ENCODE measurements at places on chromosomes 7 and 10. TPM values are rescaled to one million over a fixed set of nuclear protein-coding genes. Genes with fewer than 3 reads are reported as not detected.
A peak's percentile ranks its signal among the peaks of the same experiment; 100 is the strongest.

Gene LLCFC1
- total RNA-seq, result not detected

DNA sequence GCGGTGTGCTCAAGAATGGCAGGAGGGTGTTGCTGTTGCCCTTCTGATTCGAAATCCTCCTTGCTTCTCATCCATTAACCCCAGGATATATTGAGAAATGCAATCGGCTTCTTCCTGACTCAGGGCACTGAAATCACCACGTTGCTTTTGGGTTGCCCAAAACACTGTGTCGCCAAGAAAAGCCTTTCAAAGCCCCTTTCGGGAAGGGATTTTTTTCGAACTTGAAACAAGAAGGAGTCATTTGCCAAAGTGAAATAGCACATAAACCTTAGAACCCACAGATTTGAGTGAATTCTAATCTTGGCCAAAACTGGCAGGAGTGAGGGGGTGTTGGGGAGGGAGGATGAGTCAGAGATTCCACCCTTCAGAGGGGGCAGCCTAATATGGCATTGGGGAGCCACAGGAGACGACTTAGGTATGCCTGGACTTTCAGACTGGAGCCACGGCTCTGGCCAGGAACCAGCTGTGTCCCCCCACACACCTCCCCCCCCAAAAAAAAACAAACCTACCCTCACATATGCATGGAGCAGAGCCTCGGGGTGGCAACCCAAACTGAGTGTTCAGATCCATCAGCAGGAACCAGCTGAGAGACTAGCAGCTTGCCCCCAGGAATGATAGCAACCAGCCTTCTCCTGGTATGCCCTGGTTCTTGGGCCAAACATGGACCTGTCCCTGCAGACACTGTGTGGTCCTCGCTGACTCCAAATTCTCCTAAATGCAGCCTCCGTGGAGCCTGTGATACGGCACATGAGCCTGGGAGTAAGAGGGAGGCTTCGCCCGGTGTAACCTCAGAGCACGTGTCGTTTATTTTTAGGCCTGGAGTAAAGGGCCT is 138.4 kb downstream of the FGFR2 start:
- H3K36me3 ChIP-seq, result no peaks in the 10 kb centered on the region
- H3K4me3 ChIP-seq, result no peak overlapping the region
- H3K4me1 ChIP-seq, result peaks cover 32% of the 10 kb centered on the region
- DNase-seq, result peak; percentile 23
- peaks cover 2% of the 10 kb centered on the region for H3K27me3 ChIP-seq

- no peaks in the 10 kb centered on the region for H3K36me3 ChIP-seq
- H3K27ac ChIP-seq, result no peak overlapping the region
- H3K27me3 ChIP-seq, result no peaks in the 10 kb centered on the region
- no peak for DNase-seq
Measured at GRCh38 chr10:6665847-6666246, 85.8 kb upstream of the PRKCQ start.

Gene MLXIPL
- total RNA-seq, result 23.8 TPM

DNA sequence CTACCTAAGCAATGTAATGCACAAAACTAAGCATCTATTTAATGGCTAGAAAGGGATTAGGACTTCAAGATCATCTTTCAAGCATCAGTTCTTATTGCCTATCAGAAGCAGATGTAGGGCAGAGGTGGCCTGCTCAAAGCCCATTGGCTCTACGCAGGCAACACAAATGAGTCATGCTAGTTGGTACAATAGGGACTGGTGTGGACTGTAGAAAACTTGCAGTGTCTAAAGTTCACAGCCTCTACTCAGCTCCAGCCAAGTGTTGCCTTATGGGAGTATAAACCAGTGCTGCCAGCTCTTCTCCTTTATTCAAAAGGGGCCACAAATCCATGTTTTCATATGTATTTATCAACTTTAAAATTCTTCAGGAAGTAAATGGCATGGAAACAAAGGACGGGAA is 31.7 kb downstream of the ASAH2 start:
- H3K36me3 ChIP-seq, result peaks cover 4% of the 10 kb centered on the region
- no peak overlapping the region for H3K4me3 ChIP-seq
- DNase-seq, result no peak

GRCh38 chr10:19705250-19705649 is 111.0 kb upstream of the PLXDC2 start:
- no peaks in the 10 kb centered on the region for H3K27me3 ChIP-seq
- no peak overlapping the region for H3K4me3 ChIP-seq
- no peaks in the 10 kb centered on the region for H3K36me3 ChIP-seq

Gene CPA5
- total RNA-seq, result not detected

- no peaks in the 10 kb centered on the region for H3K36me3 ChIP-seq
- H3K4me3 ChIP-seq, result no peak overlapping the region
- no peaks in the 10 kb centered on the region for H3K4me1 ChIP-seq
- H3K27me3 ChIP-seq, result no peaks in the 10 kb centered on the region
- no peak for DNase-seq
Measured at GRCh38 chr7:114759347-114760062, 162.4 kb upstream of the MDFIC start.

Gene HOXA13
- total RNA-seq, result not detected

- H3K27ac ChIP-seq, result peak overlapping the region; percentile 94
- no peaks in the 10 kb centered on the region for H3K27me3 ChIP-seq
- no peaks in the 10 kb centered on the region for H3K36me3 ChIP-seq
- peak overlapping the region; percentile 96 for H3K4me3 ChIP-seq
- H3K4me1 ChIP-seq, result peaks cover 49% of the 10 kb centered on the region
Measured at GRCh38 chr10:102645388-102645740, 1.1 kb downstream of the TRIM8 start.

DNA sequence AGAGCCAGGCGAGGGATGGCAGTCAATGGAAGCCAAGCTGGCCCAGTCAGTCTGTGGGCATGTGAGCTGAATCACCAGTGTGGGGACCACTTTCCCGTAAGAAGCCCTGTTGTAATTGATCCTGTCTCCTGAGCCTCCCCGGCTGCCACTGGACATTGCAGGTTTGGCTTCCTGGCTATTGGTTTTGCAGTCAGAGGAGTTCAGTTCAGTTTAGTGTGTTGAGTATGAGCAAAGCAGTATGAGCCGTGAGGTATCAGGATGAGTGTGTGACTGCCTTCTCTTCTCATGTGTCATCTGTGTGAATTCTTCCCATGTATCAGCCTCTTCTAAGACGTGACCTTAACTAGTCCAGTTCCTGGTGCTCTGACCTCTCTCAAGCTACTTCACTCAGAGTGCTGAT is 227.4 kb downstream of the PRKG1 start:
- no peaks in the 10 kb centered on the region for H3K27me3 ChIP-seq
- no peak overlapping the region for H3K4me3 ChIP-seq
- no peak for DNase-seq

- H3K27me3 ChIP-seq, result peaks cover 5% of the 10 kb centered on the region
- DNase-seq, result no peak
- no peak overlapping the region for H3K4me3 ChIP-seq
- peaks cover 16% of the 10 kb centered on the region for H3K4me1 ChIP-seq
- H3K27ac ChIP-seq, result 0 out of 2 replicates have a peak overlapping the region, but pooled peaks have one; percentile 2
Measured at GRCh38 chr7:159032322-159032721, 112.3 kb downstream of the VIPR2 start.

GRCh38 chr7:106112972-106113421 is 885 bp upstream of the SYPL1 start:
- no peaks in the 10 kb centered on the region for H3K36me3 ChIP-seq
- H3K4me1 ChIP-seq, result peaks cover 42% of the 10 kb centered on the region
- DNase-seq, result no peak
- no peaks in the 10 kb centered on the region for H3K27me3 ChIP-seq
- H3K4me3 ChIP-seq, result peak overlapping the region; percentile 77
- H3K27ac ChIP-seq, result peak overlapping the region; percentile 91

Gene LRRD1
- total RNA-seq, result not detected

- H3K4me3 ChIP-seq, result no peak overlapping the region
- no peak for DNase-seq
- no peaks in the 10 kb centered on the region for H3K27me3 ChIP-seq
- no peaks in the 10 kb centered on the region for H3K4me1 ChIP-seq
- H3K36me3 ChIP-seq, result no peaks in the 10 kb centered on the region
Measured at GRCh38 chr7:91847876-91848588, 32.5 kb downstream of the MTERF1 start.

Gene ADAM22
- total RNA-seq, result 12.4 TPM

GRCh38 chr10:88037623-88038022 is 174.2 kb downstream of the PTEN start:
- H3K27ac ChIP-seq, result no peak overlapping the region
- peaks cover 12% of the 10 kb centered on the region for H3K4me1 ChIP-seq
- no peak overlapping the region for H3K4me3 ChIP-seq
- no peaks in the 10 kb centered on the region for H3K27me3 ChIP-seq

- H3K4me3 ChIP-seq, result no peak overlapping the region
- no peak for DNase-seq
- no peaks in the 10 kb centered on the region for H3K36me3 ChIP-seq
Measured at GRCh38 chr10:82934429-82934828, 1059.4 kb downstream of the NRG3 start.

DNA sequence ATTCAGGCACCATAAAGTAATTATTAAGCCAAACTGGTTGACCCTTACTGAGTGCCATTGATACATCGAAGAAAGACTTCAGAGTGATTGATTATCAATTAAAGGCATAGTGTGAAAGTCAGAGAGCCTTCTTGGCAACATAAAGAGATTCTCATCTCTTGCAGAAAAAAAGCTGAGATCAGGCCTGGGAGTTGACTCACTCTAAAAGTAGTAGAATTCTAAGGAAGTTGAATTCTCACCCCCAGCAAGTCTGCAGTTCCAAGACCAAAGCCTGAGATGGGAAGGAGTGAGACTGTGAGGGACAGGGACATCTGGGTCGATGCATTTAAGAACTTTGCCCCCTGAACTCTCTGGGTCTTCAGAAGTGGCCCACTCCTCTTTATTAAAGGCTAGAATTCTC is 21.6 kb upstream of the ERCC6 start:
- no peak overlapping the region for H3K27ac ChIP-seq
- no peak overlapping the region for H3K4me3 ChIP-seq
- DNase-seq, result no peak
- H3K27me3 ChIP-seq, result peaks cover 7% of the 10 kb centered on the region
- H3K36me3 ChIP-seq, result no peaks in the 10 kb centered on the region
- peaks cover 12% of the 10 kb centered on the region for H3K4me1 ChIP-seq

Gene HPSE2
- 0.60 TPM for total RNA-seq

GRCh38 chr10:31614611-31615010 is 295.6 kb downstream of the ZEB1 start:
- H3K4me1 ChIP-seq, result peaks cover 7% of the 10 kb centered on the region
- H3K27me3 ChIP-seq, result peaks cover 4% of the 10 kb centered on the region
- H3K36me3 ChIP-seq, result peaks cover 9% of the 10 kb centered on the region
- H3K4me3 ChIP-seq, result no peak overlapping the region
- no peak overlapping the region for H3K27ac ChIP-seq

Gene VIPR2
- 7.8 TPM for total RNA-seq

- H3K4me3 ChIP-seq, result no peak overlapping the region
- no peak overlapping the region for H3K27ac ChIP-seq
- peaks cover 7% of the 10 kb centered on the region for H3K4me1 ChIP-seq
- no peaks in the 10 kb centered on the region for H3K36me3 ChIP-seq
Measured at GRCh38 chr7:93719546-93719945, 145.0 kb upstream of the CALCR start.

- no peaks in the 10 kb centered on the region for H3K36me3 ChIP-seq
- peak; percentile 74 for DNase-seq
- H3K4me1 ChIP-seq, result peaks cover 49% of the 10 kb centered on the region
Measured at GRCh38 chr7:12729112-12729511, 41.7 kb downstream of the ARL4A start.

DNA sequence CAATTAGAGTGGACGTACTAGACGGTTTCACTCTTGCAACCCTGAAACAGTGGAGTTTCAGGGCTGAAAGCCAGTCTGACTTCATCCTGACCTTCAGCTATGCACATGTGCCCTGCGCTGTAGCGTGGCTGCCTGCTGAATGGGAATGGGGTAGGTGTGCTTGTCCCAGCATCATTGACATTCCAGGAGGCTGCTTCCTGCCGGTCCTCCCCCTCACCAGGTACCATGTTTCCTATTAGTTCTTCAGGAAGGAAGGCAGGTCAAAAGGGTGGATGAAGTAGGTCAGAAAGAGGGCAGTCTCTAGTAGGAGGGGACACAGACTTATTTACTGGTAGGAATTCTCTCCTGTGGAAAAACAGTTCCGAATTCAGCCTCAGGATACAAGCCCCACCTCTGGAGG is 551.8 kb upstream of the GALNT17 start:
- peaks cover 38% of the 10 kb centered on the region for H3K4me1 ChIP-seq
- H3K27me3 ChIP-seq, result no peaks in the 10 kb centered on the region
- H3K4me3 ChIP-seq, result no peak overlapping the region
- DNase-seq, result no peak
- H3K36me3 ChIP-seq, result no peaks in the 10 kb centered on the region
- H3K27ac ChIP-seq, result no peak overlapping the region

Gene ABCB4
- total RNA-seq, result 1.1 TPM
